SK-N-SH (cell line): ENCODE measurements at places on chromosomes 4 and X. TPM values are rescaled to one million over a fixed set of nuclear protein-coding genes. Genes with fewer than 3 reads are reported as not detected.

The TCEAL7 gene
- 20.2 and 26.0 TPM in 2 replicates for polyA plus RNA-seq

The EFHC2 gene
- 0.03 TPM in 2 replicates for polyA plus RNA-seq

The SORCS2 gene
- polyA plus RNA-seq = 0.99 and 1.6 TPM in 2 replicates

The NHS gene
- polyA plus RNA-seq = 1.0 and 1.2 TPM in 2 replicates

The SSX2B gene
- polyA plus RNA-seq = 0.16 and 0.71 TPM in 2 replicates

The ELK1 gene
- 14.6 and 17.0 TPM in 2 replicates for polyA plus RNA-seq

The TLR6 gene
- polyA plus RNA-seq = 0.10 and 0.19 TPM in 2 replicates

The ASMT gene
- 0.26 TPM in 1 of 2 replicates, not detected in the other for polyA plus RNA-seq

The PPP4R3C gene
- 0.02 TPM in 1 of 2 replicates, not detected in the other for polyA plus RNA-seq

The RAB39B gene
- 1.3 and 1.6 TPM in 2 replicates for polyA plus RNA-seq
